Substantia nigra (tissue), 51 donors: ENCODE measurements at places on chromosomes 13 and 19.

DNA sequence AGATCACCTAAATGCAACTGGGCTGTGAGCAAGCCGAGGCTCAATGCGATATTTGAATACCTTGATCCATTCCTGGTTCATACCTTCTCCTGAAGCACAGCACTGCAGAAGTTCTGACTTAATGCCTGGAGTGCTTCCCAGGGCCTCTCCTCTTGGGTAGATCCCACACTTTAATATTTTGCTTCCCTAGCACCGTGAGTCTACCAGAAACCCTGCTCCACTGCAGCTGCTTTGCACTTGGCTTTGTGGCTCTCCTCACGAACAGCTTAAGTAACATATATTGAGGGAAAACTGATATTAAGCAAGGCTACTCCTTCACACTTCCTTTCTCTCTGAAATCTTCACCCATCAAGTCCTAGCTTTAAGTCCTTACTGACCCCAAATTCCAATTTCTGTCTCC lies 51.6 kb upstream of the C13orf42 start:
- DNase-seq: no peak

- no peak for DNase-seq
Measured at GRCh38 chr19:39335168-39335548, 685 bp downstream of the GMFG start.

DNA sequence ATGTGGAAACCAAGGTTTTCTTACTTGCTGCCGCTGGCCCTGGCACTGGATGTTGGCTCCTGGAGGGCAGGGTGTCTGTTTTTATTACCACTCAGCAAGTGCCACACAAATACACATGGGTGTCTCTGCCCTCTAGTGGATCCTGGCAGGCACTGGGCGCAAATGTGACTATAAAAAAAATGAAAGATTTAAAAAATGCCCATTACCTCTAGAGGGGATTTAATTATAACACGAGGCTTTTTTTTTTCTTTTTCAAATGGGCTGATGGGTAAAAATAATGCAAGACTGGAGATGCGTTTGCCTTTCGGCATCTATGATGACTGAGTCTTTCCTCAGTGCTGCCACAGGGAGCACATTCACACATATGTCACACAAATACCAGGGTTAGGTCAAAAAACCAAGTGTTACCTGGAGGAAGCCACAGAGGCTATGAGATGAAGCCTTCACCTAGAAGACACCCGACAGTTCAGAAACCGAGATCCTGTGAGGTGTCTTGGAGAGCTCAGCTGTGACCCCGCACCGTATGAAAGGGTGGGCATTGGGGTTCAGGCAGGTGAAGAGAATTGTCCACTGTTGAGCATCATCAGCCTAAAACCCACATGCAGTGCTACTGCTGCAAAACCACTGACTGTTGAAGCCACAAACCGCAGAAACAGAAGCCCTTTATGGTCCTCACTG lies 25.7 kb downstream of the CHAMP1 start:
- no peak for DNase-seq

- no peak for DNase-seq
Measured at GRCh38 chr13:39100996-39101738, 62.9 kb downstream of the NHLRC3 start.

GRCh38 chr19:5890099-5890498 lies 13.5 kb downstream of the NDUFA11 start:
- DNase-seq: no peak

- no peak for DNase-seq
Measured at GRCh38 chr13:24081387-24081786, 79.1 kb upstream of the SPATA13 start.

GRCh38 chr19:38892841-38893240 lies 6.6 kb downstream of the SIRT2 start:
- no peak for DNase-seq

GRCh38 chr19:628168-628567 lies 5.2 kb downstream of the POLRMT start:
- no peak for DNase-seq

- no peak for DNase-seq
Measured at GRCh38 chr13:97069050-97069815, 75.0 kb upstream of the OXGR1 start.

- DNase-seq: no peak
Measured at GRCh38 chr19:12494260-12494860, 9.7 kb upstream of the ZNF709 start.

GRCh38 chr19:42185277-42185676 lies 32.2 kb downstream of the DEDD2 start:
- no peak for DNase-seq

DNA sequence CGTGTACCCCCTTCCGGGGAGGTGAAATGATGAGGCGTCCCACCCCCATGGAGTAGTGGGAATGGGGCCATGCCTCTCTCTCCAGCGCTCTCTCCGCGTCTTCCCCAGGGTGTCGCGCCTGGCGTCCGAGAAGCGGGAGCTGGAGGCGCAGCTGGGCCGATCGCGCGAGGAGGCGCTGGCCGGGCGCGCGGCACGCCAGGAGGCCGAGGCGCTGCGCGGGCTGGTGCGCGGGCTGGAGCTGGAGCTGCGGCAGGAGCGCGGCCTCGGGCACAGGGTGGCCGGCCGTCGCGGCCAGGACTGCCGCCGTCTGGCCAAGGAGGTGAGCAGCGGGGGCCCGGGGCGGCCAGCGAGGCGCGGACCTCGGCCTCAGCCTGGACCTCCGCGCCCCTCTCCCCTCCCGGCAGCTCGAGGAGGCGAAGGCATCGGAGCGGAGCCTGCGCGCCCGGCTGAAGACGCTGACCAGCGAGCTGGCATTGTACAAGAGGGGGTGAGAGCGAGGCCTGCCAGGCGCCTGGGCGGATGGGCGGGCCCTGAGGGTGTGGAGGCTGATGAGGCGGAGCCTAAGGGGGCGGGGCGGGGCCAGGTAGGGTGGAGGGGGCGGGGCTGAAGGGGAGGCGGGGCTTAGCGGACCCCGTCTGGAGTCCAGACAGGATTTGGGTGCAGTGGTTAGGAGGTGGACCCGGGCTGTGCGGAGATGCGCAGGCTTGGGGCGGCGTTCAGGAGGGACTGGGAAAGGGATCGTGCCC lies 7.7 kb downstream of the PGLYRP1 start:
- DNase-seq: no peak

DNA sequence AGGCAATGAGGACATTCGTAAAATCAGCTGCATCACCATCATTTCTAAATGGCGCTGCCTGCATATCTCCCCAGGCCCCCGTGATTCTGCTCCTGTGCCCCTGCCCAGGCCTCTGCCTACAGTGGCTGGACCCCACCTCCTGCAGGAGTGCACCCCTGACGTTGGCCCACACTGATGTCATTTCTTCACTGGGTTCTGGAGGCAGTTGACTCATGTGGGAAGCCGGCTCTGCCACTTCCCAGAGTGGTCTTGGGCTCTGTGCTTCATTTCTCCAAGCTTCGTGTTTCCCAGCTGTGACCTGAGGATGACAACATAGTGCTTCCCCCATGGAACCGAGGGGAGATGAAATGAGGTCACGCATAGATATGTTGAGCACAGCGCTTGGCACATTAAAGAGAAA lies 19.9 kb downstream of the CCNE1 start:
- no peak for DNase-seq

DNA sequence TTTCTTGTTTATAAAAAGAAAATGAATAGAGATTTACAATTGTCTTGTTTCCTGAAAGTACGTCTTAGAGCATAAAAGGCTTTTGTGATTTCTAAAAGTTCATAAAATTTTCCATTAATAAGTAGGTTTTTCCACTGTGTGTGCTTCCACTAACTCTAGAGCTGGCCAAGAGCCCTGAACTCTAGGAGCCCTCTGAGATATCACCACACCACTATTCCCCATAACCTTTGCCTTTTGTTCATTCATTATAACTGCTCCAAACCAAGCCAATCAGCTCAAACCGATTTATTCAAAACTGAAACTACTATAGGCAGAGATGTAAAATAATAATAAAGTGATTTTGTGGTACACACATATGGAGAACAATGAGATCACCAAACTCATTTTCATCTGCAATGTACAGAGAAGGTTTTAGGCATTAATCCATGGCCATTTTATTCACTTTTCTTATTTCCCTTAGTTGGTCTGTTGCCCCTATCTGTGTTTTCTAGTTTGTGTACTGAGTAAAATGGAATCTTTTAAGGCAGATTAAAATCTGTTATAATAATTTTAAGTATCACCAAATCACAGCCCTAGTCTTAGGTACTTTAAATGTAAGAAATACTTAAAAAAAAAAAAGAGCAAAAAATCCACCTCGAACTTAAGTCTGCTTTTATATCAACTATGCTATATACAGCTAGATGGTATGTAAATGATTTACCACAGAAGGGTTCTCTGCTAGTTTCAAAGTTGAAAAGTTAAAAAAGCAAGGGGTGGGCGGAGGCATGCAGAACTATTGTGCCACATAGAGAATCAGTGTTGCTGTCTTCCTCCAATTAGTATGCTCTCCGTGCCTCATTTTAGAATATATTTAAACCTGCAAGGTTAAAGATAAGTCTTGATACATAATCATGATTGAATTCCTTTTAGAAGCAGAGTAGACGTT lies 311.3 kb downstream of the KLF12 start:
- DNase-seq: no peak

DNA sequence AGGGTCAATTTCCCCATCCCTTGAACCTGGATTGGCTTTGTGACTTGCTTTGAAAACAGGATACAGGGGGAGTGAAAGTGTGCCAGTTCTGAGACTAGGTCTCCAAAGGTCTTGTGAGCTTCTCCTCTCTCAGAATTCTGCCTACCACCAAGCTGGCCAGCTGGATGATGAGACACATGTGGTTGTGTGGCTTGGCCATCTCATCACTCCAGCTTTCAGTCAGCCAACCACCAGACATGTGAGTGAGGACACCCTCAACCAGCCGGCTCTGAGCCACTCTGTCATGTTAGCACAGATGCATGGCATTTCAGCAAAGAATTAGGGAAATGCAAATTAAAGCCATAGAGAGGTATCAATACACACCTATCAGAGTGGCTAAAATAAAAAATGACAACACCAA lies 29.5 kb downstream of the ENOX1 start:
- DNase-seq: no peak

GRCh38 chr13:98523455-98524102 lies 53.3 kb downstream of the STK24 start:
- DNase-seq: no peak

DNA sequence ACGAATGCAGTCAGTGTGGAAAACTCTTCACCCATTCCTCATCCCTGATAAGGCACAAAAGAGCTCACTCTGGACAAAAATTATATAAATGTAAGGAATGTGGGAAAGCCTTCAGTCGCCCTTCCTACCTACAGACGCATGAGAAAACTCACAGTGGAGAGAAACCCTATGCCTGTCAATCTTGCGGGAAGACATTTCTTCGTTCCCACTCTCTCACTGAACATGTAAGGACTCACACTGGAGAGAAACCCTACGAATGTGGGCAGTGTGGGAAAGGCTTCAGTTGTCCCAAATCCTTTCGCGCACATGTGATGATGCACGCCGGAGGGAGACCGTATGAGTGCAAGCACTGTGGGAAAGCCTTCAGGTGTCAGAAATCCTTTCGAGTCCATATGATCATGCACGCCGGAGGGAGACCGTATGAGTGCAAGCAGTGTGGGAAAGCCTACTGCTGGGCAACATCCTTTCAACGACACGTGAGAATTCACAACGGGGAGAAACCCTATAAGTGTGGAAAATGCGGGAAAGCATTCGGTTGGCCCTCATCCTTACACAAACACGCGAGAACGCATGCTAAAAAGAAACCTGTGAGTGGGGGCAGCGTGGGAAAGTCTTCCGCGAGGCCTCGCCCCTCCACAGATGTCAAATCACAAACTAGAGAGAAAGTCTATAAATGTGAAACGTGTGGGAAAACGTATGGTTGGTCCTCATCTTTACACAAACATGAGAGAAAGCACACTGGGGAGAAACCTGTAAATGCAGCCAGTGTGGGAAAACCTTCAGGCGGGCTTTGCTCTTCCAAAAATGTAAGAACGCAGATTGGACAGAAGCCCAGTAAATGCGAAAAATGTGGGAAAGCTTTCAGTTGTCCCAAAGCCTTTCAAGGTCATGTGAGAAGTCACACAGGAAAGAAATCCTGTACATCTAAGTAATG lies 10.5 kb downstream of the ZNF556 start:
- no peak for DNase-seq

DNA sequence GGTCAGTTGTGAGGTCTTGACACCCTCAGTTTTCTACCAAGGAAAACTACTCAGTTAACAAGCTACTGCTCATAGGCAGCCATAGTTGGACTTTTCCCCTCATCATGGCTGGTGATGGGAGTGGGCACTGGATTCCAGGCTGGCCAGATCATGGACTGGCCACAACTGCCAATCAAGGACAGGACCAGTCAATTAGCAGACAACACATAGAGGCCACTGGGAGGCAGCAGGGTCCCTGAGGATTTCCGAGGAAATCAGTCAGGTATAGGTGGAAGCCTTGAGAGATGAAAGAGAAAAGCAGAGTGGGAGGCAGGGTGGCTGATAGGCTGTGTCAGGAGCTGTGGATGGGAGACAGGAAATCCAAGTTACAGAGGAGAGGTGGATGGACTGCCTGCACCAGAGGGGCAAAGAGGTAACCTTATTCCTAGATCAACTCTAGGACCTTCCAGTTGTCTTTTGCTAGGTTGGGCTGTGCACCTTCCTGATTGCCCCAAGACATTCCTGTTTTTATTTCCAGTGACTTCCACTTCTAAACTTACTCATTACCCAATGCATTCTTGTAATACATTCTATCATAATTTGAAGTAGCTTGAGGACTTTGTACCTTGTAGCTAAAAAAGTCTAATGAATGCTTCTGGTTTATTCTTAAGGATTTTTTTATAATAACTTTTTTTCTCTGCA lies 361.8 kb downstream of the KCNRG start:
- DNase-seq: no peak

DNA sequence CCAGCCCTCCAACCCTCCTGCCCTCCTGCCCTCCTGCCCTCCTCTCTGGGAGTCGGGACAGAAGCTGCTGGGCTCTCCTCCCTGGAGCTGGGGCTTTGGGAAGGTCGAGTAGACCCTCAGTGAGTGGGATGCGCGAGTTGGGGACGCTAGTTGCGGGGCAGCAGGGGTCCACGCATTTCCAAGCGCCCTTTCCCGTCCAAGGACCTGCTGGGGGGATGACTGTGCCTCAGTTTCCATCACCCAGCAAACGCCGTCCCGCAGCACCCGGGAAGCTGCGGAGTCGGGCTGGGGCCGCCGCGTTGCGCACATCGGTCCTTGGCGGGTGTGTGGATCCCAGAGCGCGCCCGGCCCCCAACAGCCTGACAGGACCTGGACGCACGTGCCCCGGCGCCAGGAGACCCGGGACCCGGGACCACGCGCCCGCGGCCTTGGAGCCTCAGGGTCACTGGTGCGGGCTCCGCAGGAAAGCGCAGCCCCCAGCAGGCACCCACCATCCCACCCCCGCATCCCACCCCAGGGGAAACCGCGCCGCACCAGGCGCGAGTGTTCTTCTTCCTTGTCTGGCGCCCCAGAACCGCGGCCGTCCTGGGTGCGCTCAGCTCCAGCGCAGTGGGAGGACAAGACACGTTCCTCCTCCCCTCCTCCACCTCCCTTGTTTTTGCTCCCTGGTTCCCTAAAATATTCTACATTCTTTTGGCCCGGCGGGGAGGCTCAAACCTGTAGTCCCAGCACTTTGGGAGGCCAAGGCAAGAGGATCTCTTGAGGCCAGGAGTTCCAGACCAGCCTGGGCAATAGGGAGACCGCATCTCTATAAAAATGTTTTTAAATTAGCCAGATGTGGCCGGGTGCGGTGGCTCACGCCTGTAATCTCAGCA lies 9.2 kb downstream of the ONECUT3 start:
- no peak for DNase-seq

GRCh38 chr13:44294876-44295275 lies 78.7 kb upstream of the SERP2 start:
- DNase-seq: no peak
